Cardiac fibroblast (primary cell): ENCODE measurements at places on chromosomes 1 and 21.

- DNase-seq, result no peak
These were observed 29.0 kb downstream of the METTL18 start for GRCh38 chr1:169765580-169766331.

DNA sequence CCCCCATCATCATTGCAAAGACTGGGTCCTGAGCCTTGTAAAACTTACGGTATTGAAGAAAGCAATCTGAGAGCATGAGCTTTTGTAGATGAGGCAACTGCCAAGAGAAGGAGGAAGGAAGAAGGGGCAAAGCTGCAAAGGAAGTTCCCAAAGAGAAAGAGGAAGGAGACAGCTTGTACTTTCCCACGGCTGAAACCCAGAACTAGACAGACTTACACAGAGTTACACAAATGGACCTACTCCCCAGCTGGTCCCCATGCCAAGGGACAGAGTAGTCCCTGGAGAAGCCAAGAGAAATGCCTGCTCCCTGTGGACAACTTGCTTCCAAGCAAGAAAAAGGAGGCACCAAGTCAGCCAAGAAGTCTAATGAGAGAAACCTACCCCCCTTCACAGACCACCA, 22.6 kb downstream of the SLC5A9 start:
- no peak for DNase-seq

GRCh38 chr1:89332461-89332860, 31.4 kb upstream of the GBP6 start:
- DNase-seq, result no peak

DNA sequence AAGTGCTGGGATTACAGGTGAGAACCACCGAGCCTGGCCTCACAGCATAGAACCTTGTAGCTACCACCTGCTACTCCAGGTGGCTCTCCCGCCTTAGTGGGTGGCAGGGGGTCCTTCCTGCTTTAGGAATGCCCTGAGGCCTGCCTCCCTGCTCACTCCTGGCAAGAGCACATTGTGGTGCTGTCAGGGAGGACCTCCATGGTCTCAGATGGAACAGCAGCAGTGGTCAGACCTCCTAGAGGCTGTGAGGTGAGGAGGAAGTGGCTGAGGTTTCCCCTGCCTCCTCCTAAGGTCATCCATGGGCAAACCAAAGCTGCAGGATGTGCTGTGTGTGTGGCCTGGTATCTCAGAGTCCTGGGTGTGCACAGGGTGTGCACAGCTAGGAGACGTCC, 6.7 kb downstream of the SOX13 start:
- no peak for DNase-seq

- DNase-seq, result no peak
These were observed 1.1 kb upstream of the SLC27A3 start for GRCh38 chr1:153774026-153774595.

GRCh38 chr1:164475834-164476233, 83.2 kb upstream of the PBX1 start:
- DNase-seq, result no peak

DNA sequence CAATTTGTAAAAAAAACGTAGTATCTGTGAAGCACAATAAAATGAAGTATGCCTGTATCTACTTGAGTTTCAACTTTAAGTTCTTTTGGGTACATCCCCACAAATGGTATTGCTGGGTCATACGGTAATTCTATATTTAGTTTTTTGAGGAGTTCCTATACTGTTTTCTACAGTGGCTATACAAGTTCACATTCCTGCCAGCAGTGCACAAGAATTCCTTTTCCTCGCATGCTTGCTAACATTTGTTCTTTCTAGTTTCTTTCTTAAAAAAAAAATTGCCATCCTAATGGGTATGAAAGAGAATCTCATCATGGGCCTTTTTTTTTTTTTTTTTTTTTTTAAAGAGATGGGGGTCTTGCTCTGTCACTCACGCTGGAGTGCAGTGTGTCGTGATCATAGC, 41.9 kb downstream of the UCK2 start:
- peak; percentile 16 for DNase-seq

DNA sequence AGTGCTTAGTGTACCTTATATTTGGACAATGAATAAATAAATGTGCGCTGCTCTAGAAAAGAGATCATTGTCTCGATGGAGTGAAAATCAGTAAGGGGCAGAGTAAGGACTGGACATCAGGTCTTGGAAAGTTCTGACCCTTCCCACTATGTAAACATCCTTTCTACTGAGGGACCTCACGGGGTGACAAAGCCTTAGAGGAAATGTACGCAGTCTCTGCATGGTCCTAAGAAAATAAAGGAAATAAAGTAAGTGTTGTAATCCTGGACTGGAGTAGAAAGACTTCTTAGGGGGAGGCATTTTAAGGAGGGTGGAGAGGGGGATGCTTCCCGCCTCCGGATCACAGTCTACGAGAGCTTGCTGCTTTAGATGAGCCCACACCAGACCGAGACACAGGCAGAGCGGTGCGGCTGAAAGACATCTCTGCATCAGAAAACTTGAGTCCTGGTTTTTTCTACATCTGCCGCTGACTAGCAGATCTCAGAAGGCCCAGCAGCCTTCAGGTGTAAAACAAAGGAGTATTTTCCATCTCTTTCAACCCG, 22.3 kb upstream of the GPR137B start:
- DNase-seq, result no peak

GRCh38 chr21:41054018-41054578, 113.9 kb upstream of the BACE2 start:
- DNase-seq, result no peak

- DNase-seq, result no peak
These were observed 172.3 kb downstream of the TGFB2 start for GRCh38 chr1:218517459-218517858.

DNA sequence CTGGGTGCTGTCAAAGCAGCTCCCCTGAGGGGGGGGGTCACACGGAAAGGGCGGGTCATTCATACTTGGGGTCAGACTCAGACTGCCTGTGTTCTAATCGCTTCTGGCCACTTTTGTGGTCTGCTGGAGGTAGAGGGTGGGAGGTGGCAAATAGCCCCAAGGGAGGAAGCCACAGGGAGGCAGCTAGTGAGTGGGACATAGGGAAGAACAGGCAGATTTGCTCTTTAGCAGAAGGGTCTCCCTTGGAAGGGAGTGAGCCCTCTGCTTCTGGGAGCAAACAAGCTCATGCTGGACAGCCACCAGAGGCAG, 24.5 kb downstream of the ACOT11 start:
- DNase-seq, result no peak

DNA sequence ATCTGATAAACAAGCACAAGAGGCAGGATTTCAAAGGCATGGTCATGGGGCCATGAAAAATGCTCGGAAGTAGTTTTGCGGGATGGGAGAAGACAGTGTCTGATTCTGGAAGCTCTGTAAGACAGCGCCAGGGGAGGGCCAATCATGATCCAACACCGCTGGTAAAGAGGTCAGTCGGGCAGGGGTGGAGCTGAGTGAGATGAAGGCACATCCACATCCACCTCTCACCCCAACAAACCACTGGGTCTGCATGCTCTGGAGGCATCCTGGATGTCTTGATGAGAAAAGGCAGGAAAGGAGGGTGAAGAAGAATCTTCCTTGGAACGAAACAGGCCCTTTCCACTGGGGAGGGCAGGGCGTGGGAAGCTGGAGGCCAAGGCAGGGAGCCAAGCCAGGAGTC, 288.3 kb downstream of the PCP4 start:
- DNase-seq, result no peak

DNA sequence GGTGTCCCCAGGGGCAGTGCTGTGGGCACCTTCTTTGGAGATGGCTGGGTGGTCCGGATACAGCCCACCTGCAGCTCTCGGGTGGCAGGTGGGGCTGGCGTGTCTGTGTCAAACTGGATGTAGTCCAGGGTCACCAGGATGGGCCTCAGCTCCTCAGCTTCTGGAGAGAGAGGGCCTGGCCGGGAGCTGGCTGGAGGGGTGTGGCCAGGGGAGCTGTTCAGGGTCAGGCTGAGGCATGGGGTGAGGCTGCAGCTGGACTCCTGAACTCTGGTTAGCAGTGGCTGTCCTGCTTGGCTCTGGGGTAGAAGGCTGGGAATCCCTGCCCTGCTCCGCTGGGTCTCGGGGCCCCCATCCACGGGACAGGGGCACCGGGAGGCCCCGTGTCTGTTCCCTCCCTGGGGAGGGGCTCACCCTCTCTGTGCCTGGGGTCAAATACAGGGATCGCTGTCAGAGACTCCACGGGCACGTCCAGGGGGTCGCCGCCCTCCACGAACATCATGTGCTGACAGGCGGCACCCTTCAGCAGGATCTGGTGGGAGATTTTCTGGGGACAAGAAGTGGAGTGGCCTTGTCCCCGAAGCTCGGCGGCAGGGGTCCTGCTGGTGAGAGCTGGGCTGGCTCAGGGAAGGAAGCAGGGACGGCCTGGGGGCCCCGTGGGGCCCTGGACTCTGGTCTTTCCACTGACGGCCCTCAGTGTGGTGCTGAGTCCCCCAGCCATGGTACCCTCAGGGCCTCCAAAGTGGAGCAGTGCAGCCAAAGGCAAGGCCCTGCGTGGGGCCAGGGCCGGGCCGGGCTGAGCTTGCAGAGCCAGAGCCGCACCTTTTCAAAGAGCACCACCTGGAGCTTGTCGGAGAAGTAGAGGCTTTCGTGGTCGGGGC, 4.1 kb upstream of the TMEM52 start:
- no peak for DNase-seq

GRCh38 chr1:119767486-119767885, 1.2 kb downstream of the HMGCS2 start:
- DNase-seq, result no peak

DNA sequence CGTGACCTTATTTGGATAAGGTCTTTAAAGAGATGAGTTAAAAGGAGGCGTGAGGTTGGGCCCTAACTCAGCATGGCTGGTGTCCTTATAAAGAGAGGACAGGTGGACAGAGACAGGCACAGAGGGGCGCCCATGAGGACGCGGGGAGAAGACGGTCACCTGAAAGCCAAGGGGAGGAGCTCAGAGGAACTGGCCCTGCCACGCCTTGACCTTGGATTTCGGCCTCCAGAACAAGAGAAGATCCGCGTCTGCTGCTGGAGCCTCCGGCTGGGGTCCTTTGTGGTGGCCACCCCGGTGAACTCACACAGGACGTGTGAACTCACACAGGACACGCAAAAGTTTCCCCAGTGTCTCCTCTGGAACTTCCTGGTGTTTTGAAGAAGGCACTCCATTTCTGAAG, 122.7 kb downstream of the SIK1 start:
- DNase-seq, result no peak

- DNase-seq, result no peak
These were observed 23.3 kb downstream of the STUM start for GRCh38 chr1:226571893-226572292.

GRCh38 chr1:183238071-183238470, 52.0 kb downstream of the LAMC2 start:
- peak; percentile 43 for DNase-seq

GRCh38 chr1:179237222-179237621, 7.7 kb upstream of the ABL2 start:
- no peak for DNase-seq

DNA sequence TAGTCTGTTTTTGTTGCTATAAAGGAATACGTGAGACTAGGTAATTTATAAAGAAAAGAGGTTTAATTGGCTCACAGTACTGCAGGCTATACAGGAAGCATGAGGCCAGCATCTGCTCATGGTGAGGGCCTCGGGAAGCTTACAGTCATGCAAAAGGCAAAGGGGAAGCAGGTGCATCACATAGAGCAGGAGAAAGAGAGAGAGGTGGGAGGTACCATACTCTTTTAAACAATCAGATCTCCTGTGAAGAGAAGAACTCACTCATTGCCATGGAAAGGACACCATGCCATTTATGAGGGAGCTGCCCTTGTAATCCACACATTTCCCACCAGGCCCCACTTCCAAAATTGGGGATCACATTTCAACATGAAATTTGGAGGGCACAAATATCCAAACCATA, 12.7 kb downstream of the PPP1R12B start:
- no peak for DNase-seq
